ENCODE measurements at places on chromosomes 6 and 20. TPM values are rescaled to one million over a fixed set of nuclear protein-coding genes. Genes with fewer than 3 reads are reported as not detected.

Gene CST7
- total RNA-seq: not detected

Gene CAGE1
- total RNA-seq: 0.11 TPM

DNA sequence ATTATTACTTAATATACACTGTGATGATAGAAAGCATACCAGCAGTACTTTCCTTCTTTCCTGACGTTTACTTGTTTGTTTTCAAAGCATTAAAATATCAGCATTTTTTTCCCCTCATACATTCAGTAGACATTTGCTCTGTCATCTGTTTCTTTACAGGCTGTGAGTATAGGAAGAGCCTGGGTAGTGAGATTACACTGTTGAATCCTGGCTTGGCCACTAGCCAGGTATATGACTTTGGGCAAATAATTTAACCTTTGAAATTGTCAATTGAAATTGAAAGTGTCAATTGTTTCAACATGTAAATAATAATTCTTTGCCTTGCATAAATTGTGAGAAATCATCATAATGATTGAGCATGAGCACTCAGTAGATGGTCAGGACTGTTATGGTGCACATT lies 336.2 kb downstream of the CDKAL1 start:
- no peak overlapping the region for H3K27ac ChIP-seq
- H3K4me3 ChIP-seq: no peak overlapping the region
- H3K27me3 ChIP-seq: no peaks in the 10 kb centered on the region
- H3K4me1 ChIP-seq: peaks cover 18% of the 10 kb centered on the region
- no peak for DNase-seq

DNA sequence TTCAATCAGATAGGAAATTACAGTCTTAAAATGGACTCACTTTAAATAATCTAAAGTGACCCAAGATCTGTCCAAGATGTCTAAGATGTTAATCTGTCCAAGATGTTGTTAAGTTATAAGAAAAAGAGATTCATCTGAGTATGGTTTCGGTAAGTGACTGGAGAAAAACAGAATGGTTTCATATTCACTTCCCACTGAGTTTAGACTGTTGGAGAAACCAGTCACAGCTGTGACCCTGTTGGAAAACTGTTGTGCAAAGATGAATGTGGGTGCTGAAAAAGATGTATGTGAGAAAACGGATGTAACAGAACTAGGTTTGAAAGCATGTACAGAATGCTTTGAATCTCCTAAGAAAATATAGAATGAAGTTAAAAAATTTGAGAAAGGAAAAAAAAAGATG lies 325.9 kb downstream of the COL12A1 start:
- H3K36me3 ChIP-seq: no peaks in the 10 kb centered on the region
- H3K4me3 ChIP-seq: no peak overlapping the region
- no peaks in the 10 kb centered on the region for H3K27me3 ChIP-seq
- DNase-seq: no peak
- no peaks in the 10 kb centered on the region for H3K4me1 ChIP-seq

DNA sequence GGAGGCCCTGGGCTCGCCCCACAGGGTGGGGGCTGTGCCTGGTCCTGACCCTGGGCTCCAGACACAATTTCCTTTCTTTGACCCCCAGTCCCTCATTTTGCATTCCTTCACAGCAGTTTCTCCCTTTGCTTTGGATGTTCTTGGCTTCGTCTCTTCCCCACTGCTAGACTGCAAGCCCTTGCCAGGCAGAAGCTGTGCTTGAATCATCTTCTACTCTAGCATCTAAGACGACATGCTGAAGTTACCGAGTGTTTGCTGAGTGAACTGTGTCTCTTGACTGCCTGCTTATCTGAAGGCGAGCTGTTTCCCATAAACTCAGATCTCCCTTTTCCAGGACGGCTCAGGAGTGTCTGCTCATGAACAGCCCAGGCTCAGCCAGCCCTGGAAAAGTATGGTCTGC lies 14.3 kb upstream of the SYNDIG1 start:
- peaks cover 14% of the 10 kb centered on the region for H3K27me3 ChIP-seq
- H3K27ac ChIP-seq: no peak overlapping the region
- DNase-seq: no peak
- H3K4me3 ChIP-seq: no peak overlapping the region
- no peaks in the 10 kb centered on the region for H3K36me3 ChIP-seq

All from endodermal cell (in vitro differentiated cells).